AG04450 (cell line): ENCODE measurements at places on chromosomes 6 and 20.

GRCh38 chr20:40956542-40957264 is 71.9 kb upstream of the TOP1 start:
- no peak for DNase-seq

DNA sequence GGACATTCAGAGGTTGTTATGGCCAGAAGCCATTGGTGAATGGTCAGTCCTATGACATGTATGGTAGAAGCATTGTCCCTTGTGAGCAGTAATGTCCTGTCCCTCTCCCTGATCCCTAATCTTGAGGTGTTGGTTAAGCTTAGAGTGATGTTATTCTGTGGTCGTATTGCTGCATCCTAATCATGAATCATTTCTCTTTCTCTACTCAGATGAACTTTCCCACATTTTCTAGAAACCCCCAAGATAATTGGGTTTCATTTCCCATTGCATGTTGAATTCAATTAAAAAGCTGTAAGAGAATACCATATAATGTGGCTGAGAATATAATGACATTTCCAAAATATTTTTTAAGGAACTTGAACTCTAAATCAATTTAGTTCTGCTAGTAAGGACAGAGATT is 175.1 kb downstream of the PLCB4 start:
- no peak for DNase-seq

GRCh38 chr6:165829376-165829775 is 166.3 kb upstream of the PDE10A start:
- DNase-seq: no peak

- DNase-seq: no peak
Observed at GRCh38 chr6:46954837-46955451, 33.2 kb upstream of the ADGRF5 start.

DNA sequence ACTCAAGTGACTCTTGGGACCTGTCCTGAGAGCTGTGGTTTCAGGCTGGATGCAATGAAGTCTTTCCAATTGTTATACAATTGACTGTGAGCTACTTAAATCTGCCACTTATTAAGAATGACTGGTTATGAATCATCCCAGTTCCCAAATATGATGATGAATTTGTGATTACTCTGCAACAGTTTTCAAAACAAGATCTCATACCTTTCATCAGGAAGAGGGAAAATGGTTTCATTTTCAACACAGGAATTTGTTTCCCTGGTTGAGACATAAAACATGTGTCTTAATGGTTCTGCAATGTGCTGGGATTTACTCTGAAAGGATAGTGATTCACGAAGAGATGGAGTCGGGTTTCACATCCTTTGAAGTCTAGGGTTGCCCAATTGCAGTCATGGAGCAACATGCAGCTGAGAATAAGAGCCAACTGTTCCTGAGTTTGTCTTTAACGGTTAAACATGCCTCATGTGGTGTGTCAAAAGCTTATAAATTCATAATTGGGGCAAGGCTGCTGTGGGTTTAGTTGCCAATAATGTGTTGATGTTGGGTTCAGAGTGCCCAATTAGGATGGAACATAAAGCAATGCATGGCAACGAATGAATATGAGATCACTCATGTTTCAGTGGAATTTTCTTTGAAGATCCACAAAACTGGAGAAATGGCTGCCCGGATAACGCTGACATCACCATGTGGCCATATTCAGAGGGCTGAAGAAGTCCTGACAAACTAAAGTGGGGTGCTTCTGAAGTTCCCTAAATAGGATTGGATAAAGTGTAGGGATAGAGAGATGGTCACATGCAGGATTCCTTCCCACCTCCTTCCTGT is 41.0 kb downstream of the CYP24A1 start:
- peak; percentile 94 for DNase-seq
